ENCODE measurements at places on chromosomes 3 and 15. TPM values are rescaled to one million over a fixed set of nuclear protein-coding genes. Genes with fewer than 3 reads are reported as not detected.

DNA sequence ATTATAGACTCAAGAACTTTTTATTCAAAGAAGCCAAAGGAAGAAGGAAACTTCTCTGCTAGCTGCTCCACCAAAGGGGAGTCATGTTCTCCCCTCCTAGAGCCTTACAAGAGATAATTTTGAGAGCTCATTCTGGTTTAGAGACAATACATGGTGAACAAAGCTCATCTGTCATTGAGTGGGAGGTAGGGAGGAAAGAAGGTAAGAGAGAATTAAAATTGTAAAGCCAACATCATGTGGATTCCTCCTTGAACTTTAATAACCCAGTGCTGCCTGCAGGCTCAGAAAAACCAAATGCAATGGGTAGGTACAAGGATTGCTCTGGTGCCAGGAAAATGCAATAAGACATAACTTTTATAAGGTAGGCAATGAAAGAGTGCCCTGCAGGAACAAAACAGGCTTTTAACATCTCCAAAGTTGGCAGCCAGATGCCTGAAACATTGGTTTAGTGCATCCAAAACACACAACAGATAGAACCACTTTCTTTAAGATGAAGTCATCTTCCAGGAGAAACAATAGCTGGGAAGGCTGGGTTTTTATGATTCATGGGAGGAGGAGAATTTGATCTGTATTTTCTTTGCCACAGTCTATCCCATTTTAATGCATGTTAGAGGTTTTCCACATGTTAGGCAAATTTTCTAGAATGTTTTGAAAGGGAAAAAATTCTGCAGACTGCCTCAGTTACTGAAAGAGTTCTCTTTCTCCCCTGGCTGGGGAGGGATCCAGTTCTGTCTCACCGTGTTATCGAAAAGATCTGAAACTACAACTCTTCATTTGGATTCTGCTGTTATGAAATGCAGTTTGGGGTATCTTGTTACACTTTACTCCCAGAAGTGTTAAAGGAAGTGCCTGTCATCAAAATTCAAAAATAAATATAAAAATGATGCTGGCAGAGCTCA lies 11.3 kb upstream of the ARHGEF3 start:
- peak; percentile 25 for DNase-seq

DNA sequence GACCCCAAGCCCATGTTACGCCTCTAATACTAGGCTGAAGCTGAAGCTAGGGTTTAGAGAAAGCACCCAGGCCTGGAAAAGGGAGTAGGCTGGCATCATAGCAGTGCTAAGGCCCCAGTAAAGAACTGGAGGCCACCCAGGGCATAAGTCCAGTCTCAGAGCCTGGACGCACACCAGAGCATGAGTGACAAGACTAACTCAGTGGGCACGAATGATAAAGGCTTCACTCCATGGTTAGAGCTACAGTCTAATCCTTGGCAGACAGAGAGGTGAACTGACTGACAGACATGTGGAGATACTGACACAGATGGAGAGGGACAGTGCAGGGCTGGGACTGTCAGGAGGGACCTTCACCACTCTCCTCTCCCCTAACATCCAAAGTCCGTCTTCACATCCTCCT lies 139.8 kb downstream of the KCNMB2 start:
- no peak for DNase-seq

GRCh38 chr15:91412138-91412928 lies 312.3 kb downstream of the SV2B start:
- DNase-seq = no peak

Gene CCR9
- total RNA-seq = not detected

DNA sequence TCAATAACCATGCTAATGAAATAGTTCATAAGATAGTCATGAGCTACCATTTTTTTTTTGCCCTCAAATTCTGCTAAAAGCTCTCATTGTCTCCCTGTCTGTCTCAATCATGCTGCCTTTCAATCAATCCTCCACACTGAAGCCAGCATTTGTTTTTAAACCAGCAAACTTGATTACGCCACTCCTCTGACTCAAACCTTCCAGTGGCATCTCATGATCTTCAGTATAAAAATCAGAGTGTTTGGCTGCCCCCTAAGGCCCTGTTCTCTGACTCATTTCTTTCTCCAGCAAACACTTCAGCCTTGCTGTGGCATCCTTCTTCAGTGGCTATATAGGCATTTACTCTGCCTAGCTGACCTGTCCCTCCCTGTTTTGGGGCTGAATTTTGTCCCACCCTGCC lies 36.0 kb upstream of the EOMES start:
- DNase-seq = peak; percentile 48

DNA sequence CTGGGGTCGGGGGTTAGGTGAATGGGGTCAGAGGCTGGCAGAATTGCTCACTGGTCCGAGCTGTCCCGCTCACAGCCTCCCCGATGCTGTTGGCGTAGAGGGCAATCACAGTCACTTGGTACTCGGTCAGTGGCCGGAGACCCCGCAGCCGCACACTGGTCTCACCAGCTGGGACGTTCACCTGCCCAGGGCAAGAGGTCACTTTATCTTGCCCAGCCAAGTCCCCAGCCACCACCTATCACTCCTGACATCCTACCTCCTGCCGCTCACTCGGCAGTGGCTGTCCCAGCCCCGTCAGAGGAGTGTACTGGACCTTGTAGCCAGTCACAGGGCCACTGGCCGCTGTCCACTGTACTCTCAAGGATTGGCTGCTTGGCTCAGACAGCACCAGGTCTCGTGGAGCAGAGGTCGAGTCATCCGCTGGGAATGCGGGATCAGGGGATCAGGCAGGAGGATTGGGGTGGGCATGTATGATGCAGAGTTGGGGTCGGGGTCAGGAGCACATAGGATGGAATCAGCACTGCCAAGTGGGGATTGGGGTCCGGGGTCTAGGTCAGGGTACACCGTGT lies 2.5 kb downstream of the COL7A1 start:
- DNase-seq = no peak

DNA sequence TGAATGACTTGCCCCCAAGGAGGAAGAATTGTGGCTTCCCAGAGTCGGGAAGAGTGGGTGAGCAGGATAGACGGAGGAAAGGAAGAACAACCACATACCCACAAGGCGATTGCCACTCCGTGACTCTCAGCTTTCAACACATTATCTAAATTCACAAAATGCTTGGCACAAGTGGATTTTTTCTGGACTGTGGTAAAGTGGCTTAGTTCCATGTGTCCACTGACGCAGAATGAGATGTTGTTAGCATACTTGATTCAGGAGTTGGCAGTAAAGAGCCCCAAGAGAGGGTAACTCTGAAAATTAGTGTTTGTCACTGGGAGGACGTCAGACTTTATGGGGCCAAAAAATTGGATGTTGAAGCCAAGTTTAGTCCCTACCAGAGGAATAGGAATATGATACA lies 198.8 kb upstream of the CTNNB1 start:
- peak; percentile 24 for DNase-seq

- no peak for DNase-seq
These were observed 66.3 kb downstream of the NIPA2 start for GRCh38 chr15:22904736-22905135.

Gene USP50
- not detected for total RNA-seq

Gene ZNF717
- 5.0 TPM for total RNA-seq

- no peak for DNase-seq
These were observed 95.9 kb upstream of the UNC13C start for GRCh38 chr15:53882311-53882710.

- peak; percentile 60 for DNase-seq
These were observed 150.3 kb downstream of the TNIK start for GRCh38 chr3:171309906-171310359.

DNA sequence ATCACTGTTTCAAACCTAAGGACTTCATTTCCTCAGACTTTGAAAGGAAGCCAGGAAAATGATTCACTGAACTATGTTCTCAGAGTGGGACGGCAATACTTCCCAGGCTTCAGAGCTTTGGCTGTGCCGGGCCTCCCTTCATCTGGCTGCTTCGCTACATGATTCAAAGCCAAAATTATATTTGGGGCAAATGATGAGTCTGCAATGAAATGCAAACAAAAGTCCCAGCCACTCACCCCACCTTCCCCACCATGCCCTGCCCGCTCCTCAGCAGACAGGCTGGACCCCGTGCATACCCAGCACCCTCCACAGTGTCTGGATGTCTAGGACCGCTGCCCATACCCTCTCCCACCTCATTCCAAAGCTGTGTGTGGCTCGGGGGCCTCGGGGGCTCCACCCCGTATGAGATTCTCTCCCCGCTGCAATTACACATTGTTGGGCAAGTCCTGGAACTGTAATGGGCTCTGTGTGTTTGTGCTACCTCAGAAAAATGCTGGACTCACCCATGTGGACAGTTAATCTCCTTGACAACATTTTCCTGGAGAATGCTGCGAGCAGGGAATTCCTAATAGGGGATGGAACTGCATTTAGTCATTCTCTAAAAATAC lies 32.2 kb downstream of the ATP10A start:
- peak; percentile 75 for DNase-seq

- no peak for DNase-seq
These were observed 141.6 kb downstream of the DNAJB8 start for GRCh38 chr3:128324911-128325592.

Gene DCP1A
- total RNA-seq = 18.0 TPM

GRCh38 chr3:135513106-135514059 lies 452.1 kb upstream of the PPP2R3A start:
- peak; percentile 78 for DNase-seq

Gene NR2F2
- 14.1 TPM for total RNA-seq

Gene TERC
- 101 TPM for total RNA-seq

Measured in Daoy (cell line).